ENCODE measurements at places on chromosomes 5 and 9.

GRCh38 chr5:56668996-56669395 is 146.4 kb upstream of the MAP3K1 start:
- no peak for DNase-seq

GRCh38 chr9:14497476-14497875 is 183.5 kb upstream of the NFIB start:
- no peak for DNase-seq

DNA sequence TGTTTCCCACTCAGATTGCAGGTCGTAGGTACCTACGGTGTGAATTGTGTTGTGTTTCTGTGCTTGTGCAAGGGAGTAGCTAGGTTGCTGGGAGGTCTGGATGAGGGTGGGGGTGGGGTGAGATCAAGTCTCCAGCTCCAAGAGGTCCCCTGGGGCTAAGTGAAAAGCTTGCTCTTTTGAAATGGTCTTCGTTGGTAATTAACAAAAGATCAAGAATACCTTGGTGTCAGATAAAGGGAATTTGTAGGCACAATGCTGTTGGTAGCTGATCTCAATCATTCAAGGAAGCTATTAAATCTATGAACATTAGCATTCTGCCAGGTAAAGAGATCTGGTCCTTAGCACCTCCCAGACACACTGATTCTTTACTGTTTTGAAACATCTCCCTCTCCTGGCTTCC is 928 bp upstream of the PCDHGC4 start:
- no peak for DNase-seq

DNA sequence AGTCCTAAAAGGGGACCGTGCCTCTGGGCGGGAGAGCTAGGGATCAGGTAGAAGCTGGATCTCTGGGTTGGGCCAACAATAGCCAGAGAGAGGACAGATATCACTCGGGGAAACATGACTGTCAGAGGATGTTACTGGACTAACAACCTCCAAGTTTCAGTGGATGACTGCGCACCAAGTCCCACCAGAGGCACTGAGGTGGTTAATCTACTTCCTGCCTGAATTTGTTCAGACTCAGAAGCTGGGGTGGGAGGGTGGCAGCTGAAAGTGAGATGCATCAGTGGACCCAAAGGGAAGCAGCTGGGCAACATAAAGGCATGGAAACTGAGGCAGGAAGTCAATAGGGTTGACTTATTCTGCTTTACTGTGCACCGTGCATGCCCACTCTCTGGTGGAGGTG is 130.1 kb upstream of the SLC44A1 start:
- DNase-seq, result no peak

- DNase-seq, result no peak
Observed at GRCh38 chr9:78267889-78268288, 29.0 kb upstream of the PSAT1 start.

DNA sequence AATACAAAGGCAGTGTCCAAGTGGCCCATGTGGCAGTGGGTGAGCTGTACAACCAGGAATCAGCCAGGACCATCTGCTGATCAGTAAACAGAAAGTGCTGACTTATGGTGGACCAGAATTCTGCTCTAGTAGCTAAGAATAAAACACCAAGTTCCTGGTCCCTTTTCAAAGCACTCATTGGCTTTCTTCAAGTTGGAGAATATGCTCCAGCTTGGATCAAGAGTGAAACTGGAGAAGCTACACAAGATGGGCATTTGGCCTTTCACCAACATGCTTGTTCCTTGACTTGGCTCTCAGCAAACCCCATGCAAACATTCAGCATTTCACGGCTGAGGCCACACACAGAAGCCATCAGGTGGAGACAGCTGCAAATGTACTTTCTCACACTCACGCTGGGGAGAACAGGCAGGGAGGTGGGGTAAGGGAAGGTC is 32.1 kb downstream of the MARCHF3 start:
- DNase-seq, result no peak

DNA sequence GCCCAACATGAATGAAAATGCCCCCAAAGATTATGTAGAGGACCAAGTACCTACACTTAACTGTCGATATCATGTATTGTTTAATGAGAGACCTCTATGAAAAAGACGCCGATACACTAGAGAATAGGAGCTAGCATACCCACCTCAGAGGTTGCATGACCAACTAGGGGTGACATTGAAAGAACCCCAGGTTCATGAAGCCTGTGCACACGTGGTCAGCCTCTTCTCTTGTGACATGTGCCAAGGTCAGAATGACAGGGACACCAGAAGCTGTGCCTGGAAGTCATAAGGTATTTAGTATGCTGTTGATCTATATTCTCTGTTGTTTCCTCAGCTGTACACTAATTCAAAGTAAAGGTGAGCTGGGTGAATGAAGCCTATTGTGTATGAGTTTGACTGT is 1594.1 kb downstream of the EFNA5 start:
- DNase-seq, result no peak

GRCh38 chr5:122774519-122774860 is 390 bp upstream of the SNX2 start:
- no peak for DNase-seq

- no peak for DNase-seq
Observed at GRCh38 chr9:13586587-13587374, 307.3 kb upstream of the MPDZ start.

DNA sequence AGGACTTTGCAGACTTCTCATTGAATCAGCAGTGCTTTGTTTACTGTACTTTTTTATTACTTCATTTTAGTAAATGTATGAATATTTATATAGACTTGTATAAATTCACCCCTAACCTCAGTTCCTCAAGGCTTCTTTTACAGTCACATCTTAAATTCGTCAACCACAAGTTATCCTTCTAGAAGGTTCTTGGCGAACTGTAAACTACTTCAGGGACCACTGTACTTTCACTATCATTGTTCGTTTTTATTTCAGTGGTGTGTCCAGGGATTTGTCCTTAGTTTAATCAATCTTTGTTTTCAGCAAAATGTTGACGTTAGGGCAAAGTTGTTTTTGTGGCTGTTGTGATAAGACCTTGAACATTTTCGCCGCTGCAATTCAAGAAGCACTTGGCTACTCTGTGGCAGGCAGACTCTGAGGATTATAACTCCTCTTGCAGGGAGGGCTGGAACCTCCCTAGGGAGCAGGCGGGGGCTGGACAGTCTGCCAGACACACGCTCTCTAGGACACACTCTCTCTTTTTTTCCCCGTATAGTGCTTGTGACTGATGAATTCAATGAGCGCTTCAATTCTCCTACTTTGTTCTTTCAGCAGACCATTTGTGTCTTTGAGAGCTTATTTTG is 252.8 kb downstream of the FBXL7 start:
- DNase-seq, result no peak

GRCh38 chr5:89128906-89129625 is 246.1 kb upstream of the MEF2C start:
- DNase-seq, result no peak

GRCh38 chr9:129319076-129319937 is 141.2 kb upstream of the IER5L start:
- DNase-seq, result no peak

GRCh38 chr5:173265433-173265832 is 30.4 kb upstream of the NKX2-5 start:
- DNase-seq, result no peak

GRCh38 chr5:138874771-138875551 is at the start of gene LRRTM2:
Gene LRRTM2 (minus strand): TSS chr5:138875335. CDS start chr5:138874911, 424 bp downstream.
- no peak for DNase-seq

- no peak for DNase-seq
Observed at GRCh38 chr5:4222147-4222546, 626.5 kb downstream of the IRX1 start.

DNA sequence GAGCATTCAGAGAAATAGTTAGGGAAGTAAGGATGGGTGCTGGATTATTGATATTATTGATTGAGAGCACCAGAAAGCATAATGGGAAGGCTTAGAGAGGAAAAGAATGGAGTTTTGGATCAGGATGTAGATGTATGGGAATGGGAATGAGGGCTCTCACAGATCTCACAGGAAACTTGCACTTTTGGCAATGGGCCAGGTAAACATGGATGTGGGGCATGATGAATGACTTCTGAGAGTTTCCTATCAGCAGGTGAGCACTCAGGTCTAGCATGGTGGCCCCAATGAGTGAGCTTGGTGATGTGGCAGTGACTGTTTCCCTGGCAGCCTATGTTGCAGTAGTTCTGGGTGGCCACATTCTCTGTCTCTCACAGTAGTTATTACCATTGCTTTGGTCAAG is 283.8 kb downstream of the FBXL7 start:
- no peak for DNase-seq

DNA sequence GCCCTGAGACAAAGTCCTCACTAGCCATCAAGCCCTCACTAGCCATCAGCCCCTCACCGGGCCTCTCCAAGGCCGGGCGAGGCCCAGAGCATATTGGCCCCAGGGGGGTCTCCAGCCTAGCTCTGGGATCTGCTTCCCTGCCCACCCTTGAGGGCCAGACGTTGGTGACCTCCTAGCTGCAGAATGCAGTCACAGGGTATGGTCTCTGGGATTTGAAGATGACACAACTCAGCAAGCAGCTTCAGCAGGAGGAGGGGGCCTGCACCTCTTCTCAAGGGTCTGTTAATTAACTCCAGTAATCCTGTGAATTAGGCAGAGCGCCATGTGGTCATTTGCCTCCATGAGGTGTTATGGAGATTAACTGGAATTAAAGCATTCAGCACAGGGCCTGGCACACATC is 116.9 kb upstream of the SPOCK1 start:
- no peak for DNase-seq

DNA sequence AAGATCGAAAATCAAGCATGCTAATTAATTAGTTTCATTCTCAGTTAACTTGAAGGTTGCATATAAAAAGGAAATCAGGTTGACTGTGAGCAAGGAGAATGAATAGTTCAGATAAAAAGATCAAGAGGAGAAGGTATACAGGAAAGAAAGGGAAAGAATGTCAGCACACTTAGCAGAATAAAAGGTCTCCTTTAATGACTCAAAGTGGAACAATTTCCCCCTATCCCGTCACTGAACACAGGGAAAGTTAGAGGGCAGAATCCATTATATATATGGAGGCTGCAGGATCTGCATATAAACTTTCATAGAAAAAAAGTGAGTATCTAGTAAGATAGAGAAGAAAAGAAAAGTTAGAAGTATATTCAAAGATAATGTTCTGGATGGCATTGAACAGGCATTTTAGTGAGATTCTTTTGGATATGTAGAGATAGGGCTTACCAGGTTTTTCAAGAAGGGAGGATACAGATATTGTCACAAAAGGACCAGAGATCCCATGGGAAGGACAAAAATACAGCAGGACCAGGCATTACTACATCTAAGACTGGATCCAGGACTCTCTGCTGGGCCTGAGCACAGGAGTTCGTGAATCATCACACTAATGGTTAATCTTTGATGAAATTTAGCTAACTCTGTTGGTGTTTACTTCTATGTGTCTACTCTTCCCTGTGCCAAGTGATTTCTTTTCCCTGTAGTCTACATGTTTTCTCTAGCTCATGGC is 988.2 kb upstream of the ARRDC3 start:
- DNase-seq, result no peak

GRCh38 chr5:15117688-15118087 is 246.1 kb upstream of the ANKH start:
- no peak for DNase-seq
